ENCODE measurements at places on chromosomes 7 and 10.

DNA sequence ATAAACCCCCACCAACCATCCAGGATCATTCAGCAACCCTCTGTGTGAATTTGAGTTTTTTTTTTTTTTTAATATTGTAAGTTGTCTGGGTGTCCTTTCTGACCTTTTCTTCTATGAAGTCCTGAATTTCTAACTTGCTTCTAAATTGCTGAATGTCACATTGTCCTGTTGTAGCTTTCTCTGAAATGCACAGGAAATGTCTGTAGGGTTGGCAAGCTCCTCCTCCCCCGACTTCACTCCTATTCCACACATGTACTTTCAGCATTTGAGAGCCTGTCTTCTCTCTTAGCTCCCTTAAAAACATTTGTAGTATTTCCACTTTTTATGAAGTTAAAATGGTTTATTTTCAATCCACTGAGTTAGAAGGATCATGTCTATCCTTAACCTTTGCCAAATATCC lies 3.3 kb upstream of the CNNM2 start:
- no peak for DNase-seq

DNA sequence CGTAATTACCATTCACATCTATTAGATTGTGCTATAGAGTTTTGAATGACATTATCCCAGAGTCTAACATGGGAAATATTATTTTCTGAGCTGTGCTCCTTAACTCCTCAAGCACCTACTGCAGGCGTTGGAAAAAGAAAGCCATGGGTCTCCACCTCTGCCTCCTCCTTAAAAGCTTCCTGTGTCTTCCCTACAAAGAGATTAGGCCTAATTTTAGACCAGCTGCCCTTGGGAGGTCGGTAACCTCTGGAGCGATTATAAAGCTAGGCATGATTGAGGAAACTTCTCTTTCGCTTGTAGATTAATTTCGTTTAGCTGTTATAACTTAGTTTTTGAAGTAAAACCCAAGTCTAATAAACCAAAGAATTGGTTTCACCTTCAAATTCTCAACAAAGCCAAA lies 75.2 kb downstream of the PLXDC2 start:
- DNase-seq, result no peak

DNA sequence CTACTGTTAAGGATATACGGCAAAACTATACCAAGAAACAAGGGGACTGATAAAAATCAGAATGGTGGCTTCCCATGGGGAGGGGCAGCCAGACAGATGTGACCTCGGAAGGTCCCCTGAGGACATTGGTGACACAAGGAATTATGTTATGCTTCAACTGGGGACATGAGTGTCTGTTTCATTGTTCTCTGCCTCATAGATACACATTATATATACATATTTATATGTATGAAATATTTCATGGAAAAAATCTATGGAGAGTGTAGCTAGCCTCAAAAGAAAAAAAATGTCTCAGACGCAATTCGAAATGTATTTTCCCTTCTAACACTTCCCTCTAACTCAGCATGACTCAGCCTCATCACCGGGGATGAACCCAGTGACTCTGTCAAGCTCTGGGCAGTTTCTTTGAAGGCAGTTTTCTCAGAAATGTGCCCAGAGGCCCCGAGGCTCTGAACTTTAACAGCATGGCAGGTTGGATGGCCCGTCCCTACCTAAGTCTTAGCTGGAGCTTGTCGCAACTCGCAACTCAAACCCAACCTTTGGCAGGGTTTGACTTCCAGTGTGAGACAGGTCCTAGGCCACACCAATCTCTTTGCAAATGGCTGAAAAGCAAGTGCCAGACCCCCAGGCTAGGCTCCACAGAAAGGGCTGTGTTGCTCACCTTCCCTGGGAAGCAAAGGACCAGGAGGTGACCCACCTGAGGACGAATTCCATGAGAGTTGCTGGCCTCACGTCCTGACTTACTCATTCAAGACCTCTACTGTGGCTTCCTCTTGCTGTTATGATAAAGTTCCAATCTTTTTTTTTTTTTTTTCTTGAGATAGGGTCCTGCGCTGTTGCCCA lies 86.9 kb downstream of the CARD11 start:
- DNase-seq, result no peak

GRCh38 chr10:14879124-14879927 lies 660 bp downstream of the SUV39H2 start:
- no peak for DNase-seq

DNA sequence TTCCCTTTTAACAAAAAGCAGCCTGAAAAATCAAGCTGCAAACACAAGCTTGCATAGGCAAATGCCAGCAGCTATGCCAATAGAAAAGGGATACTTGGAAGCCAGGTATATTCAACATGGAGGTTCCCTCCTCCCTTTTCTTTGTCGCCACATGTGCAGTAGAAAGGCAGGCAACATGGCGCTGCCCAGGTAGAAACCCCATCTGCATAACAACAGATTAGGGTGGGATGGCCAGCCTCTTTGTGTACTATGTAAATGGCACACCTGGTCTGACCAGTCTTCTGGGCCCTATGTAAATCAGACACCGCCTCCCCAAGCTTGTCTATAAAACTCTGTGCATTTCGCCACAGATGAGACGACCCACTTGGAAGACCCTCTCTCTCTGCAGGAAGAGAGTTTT lies 58.1 kb downstream of the CCDC3 start:
- no peak for DNase-seq

- DNase-seq, result no peak
These were observed 1.6 kb upstream of the EPC1 start for GRCh38 chr10:32348297-32349198.

GRCh38 chr7:110623436-110623835 lies 467.5 kb upstream of the LRRN3 start:
- no peak for DNase-seq

DNA sequence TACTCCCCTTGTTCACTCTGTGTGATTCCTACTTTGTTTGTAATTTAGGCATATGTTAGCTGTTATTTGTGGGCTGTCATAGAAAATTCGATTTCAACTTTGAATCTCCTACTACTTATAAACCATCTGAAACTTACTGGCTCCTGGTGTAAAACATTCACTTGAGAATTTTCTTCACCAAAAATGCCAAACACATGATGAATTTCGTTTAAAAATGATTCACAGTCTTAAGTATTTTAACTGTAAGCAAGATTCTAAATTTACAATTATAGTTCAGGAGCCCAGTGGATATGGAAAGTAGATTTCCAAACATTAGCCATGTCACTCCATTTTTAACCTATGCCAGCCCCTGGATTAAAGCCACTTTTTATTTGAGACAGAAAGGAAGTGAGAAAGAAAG lies 3.1 kb downstream of the CPED1 start:
- DNase-seq, result no peak

GRCh38 chr10:93746844-93747284 lies 10.9 kb upstream of the LGI1 start:
- no peak for DNase-seq

DNA sequence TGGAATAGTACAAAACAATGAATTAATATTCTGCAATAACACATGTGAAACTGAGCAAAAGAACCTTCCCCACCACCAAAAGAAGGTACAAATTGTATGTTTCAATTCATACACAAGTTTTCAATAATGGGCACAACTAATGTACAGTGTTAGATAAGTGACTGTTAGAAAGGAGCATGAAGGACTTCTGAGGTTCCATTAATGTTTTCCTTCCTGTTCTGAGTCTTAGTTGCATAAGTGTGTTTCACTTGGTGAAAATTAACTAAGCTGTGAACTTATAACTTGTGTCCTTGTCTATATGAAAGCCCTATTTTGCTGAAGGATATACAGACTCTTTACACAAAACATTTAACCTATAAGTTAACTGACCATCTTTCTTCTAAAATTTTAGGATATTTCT lies 8.2 kb downstream of the GSAP start:
- DNase-seq, result no peak

DNA sequence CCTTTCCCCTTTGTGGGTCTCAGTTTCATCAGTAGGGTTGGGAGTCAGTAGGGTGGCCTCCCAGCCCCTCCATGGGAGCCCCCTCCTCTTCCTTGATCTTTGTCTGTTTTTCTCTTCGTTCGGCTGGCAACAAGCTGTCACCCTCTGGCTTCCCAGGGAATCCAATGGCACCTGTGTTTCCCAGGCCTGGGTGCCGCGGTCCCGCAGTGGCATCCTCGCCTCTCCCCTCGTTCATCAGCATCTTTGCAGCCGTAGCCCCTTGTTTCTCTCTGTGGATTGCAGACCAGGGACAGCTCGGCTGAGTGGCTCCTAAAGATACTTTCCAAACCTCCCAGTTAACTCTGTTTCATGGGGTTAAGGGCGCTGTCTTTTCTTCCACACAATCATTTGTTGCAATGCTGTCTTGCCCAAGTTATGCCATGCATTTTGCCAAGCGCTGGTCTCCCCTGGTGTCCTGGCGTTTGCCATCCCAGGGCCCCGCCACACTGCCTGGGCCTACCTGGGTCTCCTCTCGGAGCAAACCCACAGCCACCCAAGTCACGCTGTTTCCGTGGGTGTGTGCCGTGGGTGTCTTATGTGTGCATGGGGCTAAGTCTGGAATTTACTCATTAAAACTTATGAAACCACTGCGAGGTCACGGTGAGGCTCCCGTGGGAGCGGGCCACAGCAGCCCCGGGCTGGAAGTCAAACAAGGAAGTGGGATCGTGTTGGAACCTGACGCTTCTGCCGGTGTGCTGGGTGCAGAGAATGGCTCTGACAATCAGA lies 189.4 kb upstream of the SHH start:
- no peak for DNase-seq

DNA sequence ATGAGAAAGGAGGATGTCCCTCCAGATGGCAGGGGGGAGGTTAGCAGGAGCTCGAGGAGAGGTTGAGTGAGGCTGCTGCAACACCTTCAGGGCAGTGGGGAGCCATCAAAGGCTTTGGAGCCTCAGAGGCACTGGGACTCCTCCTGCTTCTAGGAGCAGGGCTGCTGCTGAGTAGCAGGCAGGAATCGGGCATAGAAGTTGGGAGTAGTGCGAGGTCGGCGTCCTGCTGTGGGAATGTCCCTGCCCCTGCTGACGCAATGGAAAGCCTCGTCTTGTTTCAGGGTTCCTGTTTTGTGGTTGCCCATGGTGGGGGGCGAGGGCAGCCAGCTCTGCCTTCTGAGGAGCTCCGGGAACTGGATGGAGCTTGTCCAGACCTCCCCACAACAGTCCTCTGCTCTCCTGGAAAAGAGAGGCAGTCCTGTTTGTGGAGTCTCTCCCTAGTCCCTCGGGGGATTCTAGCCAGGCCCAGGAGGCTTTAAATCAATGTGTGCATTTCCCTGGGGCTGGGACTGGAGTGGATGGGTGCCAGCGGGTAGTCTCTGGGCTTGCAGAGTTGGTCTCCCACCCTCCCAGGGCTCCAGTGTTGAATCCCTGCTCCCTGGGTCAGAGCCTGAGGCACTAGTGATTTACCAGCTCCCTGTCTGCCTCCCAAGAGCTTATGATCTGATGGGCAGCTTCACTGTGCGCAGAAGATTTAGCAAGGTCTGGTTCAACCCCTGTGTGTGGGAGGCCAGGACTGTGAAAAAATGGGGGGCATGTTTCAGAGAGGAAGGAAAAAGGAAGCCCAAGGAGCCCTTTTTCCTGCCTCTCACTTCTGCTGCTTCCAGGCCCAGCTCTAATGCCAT lies 98.7 kb upstream of the PPIF start:
- no peak for DNase-seq

DNA sequence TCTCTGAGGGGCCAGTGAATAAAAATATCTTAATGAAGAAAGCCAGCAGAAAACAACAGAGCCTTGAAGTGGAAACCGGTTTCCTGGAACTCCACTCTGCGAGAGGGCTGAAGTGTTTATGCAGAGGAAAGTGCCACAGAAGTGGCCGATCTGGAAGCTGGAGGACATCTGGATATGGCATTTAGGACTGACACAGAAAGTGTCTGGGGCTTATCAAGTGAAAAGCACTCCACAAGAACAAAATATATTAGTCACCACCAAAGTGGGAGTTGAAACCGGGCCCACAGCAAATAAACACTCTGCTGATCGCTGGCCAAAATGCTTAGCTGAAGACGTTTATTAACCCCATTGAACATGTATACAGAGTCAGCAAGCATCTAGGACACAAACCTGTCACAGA lies 7.8 kb downstream of the NOD1 start:
- DNase-seq, result no peak

- DNase-seq, result no peak
These were observed 2.2 kb upstream of the FZD8 start for GRCh38 chr10:35644050-35644950.

- no peak for DNase-seq
These were observed 14.0 kb downstream of the LRRC17 start for GRCh38 chr7:102926783-102927140.

DNA sequence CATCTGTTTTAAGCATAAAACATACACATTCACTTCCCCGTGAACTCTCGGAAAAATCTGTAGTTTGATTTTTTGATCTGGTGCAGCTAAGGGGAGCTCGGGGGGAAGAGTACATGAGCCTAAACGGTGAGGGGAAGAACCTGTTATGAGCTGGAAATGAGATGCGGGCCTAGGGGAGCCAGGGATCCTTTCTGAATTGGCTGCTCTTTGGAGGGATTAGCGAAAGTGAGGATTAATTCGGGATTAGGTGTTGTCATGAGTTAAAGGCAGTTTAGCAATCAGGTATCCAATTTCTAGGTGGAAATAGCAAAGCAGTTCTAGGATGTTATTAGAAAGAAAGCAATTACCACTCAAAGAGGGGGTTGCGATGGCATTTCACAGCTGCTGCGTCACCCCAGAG lies 51.1 kb upstream of the ADARB2 start:
- no peak for DNase-seq

DNA sequence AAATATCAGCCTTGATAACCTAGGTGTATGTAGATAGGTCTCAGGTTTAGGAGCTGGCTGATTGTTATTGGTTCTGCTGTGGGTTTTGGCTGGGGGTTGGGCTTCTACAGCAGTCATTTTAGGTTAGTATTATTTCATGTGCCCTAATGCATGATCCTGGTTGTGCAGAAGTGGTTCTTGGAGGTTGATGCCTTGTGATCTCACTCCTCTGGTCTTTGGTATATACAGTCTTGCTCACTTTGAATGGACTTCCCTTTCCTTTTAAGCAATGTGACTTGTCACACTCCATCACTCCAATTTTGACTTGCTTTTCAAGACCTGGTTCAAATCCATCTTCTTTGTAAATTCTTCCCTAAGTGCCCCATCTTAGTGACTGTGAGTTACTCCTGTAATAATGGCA lies 188.9 kb downstream of the LRMDA start:
- DNase-seq, result no peak

- DNase-seq, result no peak
These were observed 58.7 kb upstream of the KMT2E start for GRCh38 chr7:104955276-104955675.

DNA sequence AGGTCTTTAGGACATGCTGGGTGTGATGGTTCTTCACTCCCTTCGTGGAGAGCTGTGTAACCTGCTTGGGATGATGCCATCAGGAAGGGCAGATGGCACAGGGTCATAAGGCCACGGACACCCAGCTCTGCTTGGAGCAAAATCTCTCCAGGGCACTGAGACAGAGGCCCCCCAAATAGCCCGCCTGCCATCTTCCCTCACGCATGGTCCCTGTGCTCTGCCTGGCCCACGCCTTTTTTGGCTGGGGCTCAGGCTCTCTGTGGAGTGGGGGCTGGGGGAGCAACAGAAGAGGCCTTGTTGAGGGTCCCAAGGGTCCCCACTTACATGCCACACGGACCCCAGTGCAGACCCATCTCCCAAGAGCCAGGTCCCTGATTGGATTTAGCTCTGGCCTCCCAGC lies 93.3 kb upstream of the RET start:
- DNase-seq, result no peak

Measured in stimulated activated CD4-positive, alpha-beta T cell treated with anti-CD3 and anti-CD28 coated beads, Interleukin-1b, Interleukin-23, amount 100 ng/mL, for 1 hour (primary cell).